Activated CD4-positive, alpha-beta T cell treated with anti-CD3 and anti-CD28 coated beads, Interleukin-2, amount 10 ng/mL, durations not matched to agents 24 days and 14 days (primary cell): ENCODE measurements at places on chromosomes 2 and 18. TPM values are rescaled to one million over a fixed set of nuclear protein-coding genes. Genes with fewer than 3 reads are reported as not detected.

Gene YES1
- 16.3 and 18.7 TPM in 2 replicates for total RNA-seq

GRCh38 chr2:150341982-150342680 lies 145.3 kb downstream of the RND3 start:
- no peaks in the 10 kb centered on the region for H3K36me3 ChIP-seq
- no peaks in the 10 kb centered on the region for H3K27me3 ChIP-seq
- no peak for DNase-seq
- no peak overlapping the region for H3K4me3 ChIP-seq
- H3K27ac ChIP-seq: no peak overlapping the region
- no peaks in the 10 kb centered on the region for H3K4me1 ChIP-seq

Gene ANKMY1
- total RNA-seq: 24.8 and 26.7 TPM in 2 replicates

- peaks cover 3% of the 10 kb centered on the region for H3K36me3 ChIP-seq
- H3K4me1 ChIP-seq: peaks cover 21% of the 10 kb centered on the region
- peak; percentile 62 for DNase-seq
- H3K4me3 ChIP-seq: peak overlapping the region; percentile 58
Measured at GRCh38 chr2:63048367-63049171, 2.1 kb upstream of the OTX1 start.

DNA sequence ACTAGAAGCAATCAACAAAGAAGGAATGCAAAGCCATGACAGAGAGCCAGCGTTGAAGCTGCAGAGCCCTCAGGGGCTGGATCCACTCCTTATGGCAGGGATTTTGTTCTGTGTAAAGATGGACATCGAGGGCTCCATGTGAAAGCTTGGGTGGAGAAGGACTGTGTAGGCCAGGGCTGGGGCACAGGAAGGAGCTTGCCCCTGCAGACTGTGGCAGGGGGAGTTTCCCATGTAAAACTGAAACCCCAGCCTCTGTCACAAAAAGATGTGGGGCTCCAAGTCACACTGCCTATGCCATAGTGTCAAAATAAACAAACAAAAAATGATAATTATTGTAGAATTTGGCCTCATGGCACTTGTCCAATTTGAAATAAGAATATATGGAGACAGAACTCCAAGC lies 408.7 kb upstream of the HS6ST1 start:
- H3K27me3 ChIP-seq: peaks cover 12% of the 10 kb centered on the region
- DNase-seq: peak; percentile 54
- peaks cover 17% of the 10 kb centered on the region for H3K4me1 ChIP-seq
- H3K36me3 ChIP-seq: no peaks in the 10 kb centered on the region

Gene SIX2
- not detected in 2 replicates for total RNA-seq

GRCh38 chr2:206241736-206242135 lies 32.7 kb upstream of the ZDBF2 start:
- H3K27ac ChIP-seq: no peak overlapping the region
- no peak overlapping the region for H3K4me3 ChIP-seq
- H3K36me3 ChIP-seq: no peaks in the 10 kb centered on the region
- no peaks in the 10 kb centered on the region for H3K4me1 ChIP-seq
- DNase-seq: no peak
- peaks cover 4% of the 10 kb centered on the region for H3K27me3 ChIP-seq

- H3K27ac ChIP-seq: no peak overlapping the region
- no peak for DNase-seq
- H3K4me1 ChIP-seq: no peaks in the 10 kb centered on the region
- H3K4me3 ChIP-seq: no peak overlapping the region
- H3K27me3 ChIP-seq: peaks cover 36% of the 10 kb centered on the region
Measured at GRCh38 chr2:23360571-23361125, 24.3 kb upstream of the KLHL29 start.

Gene LIMS2
- total RNA-seq: 7.2 and 8.4 TPM in 2 replicates

DNA sequence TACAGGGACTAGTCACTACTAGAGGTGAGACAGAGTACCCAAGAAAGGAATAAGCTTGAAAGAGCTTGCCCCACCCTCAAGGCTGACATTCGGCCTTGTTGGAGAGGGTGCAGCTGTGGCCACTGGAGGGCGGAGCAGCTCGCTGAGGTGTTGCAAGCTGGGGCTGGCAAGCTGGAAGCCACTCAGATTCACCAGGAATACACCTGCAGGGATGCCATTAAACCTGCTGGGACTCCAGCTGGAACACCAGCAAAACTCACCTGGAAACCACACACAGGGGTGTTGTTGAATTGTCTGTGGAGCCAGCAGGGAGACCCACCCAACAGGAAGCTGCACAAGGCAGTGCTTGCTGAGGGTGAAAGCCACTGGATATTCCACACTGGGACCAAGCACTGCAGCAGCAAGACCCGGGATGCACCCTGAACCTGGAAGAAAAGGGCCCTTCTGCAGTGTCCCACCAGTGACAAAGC lies 26.1 kb downstream of the KCTD18 start:
- peak; percentile 72 for DNase-seq
- H3K4me1 ChIP-seq: peaks cover 9% of the 10 kb centered on the region
- H3K4me3 ChIP-seq: no peak overlapping the region
- H3K27me3 ChIP-seq: no peaks in the 10 kb centered on the region
- peaks cover 10% of the 10 kb centered on the region for H3K36me3 ChIP-seq

DNA sequence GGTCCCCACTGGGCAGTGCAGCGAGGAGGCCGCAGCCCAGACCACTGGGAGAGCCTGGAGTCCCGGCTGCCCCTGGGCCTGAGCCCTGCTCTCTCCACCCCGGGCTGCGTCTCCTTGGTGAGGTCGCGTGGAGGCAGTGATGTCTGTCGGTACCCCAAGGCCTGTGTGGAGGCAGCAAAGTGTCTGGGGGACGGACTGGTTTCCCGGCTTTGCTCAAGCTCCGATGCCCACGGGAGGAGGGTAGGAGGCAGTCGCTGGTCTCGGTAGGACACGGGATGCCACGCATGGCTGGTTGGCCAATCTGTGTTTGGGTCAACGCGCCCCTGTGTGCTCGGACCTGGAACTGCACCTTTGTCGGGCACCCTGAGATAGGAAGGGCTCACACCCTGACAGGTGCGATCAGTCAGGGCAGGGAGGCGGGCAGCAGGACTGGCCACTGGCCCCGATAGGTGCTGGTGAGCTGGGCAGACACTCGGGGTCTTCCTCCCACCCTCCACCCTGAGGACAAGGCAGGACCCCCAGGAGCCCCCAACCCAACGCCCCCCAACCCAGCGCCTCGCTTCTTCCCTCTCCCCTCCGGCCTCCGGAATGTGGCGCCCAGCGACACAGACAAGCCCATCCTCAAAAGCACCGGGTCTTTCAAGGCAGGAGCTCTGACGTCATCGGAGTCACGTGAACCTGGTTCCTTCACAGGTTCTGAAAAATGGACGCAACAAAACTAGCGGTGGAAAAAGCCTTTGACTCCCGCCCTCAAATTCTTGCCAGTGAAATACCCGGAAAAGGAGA lies 288.6 kb downstream of the NDUFA10 start:
- DNase-seq: no peak
- H3K4me1 ChIP-seq: no peaks in the 10 kb centered on the region
- H3K27me3 ChIP-seq: no peaks in the 10 kb centered on the region
- H3K27ac ChIP-seq: no peak overlapping the region
- no peak overlapping the region for H3K4me3 ChIP-seq

Gene DSG4
- total RNA-seq: not detected in 2 replicates

- no peaks in the 10 kb centered on the region for H3K27me3 ChIP-seq
- no peaks in the 10 kb centered on the region for H3K4me1 ChIP-seq
- no peak overlapping the region for H3K4me3 ChIP-seq
- no peak overlapping the region for H3K27ac ChIP-seq
Measured at GRCh38 chr2:230134496-230135129, 65.9 kb upstream of the SLC16A14 start.

Gene RGPD4
- total RNA-seq: not detected in 2 replicates

DNA sequence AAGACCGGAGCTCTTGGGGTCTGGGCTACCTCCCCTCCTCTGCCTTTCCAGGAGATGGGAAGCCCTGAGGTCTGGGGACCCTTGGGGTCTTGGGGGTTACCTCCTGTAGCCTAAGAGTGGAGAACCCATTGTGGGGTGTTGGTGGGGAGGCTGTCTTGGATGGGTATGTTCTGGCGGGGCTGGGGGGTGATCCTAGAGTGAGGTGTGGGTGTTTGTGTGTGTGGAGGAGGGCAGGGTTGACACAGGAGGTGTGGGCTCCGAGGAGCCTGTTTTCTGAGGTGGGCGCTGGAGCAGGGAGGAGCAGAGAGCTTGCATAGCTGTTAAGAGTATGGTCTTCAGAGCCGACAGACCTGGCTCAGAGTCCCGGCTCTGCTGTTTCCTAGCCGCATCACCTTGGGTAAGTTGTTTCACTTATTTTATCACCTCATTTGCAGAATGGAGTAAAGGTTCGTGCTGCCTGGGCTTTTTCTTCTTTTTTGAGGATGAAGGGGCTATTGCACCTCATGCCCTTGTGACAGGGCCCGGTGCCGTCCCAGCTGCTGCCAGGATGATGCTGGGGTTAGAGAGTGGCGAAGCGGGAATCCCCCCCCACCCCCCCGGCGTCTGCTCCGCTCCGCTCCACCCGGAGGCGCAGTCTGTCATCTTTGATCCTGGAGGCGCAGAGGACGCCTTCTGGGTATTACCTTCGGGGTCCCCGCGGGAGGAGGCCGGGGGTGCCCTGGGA lies 17.2 kb downstream of the TET3 start:
- H3K4me1 ChIP-seq: peaks cover 67% of the 10 kb centered on the region
- H3K4me3 ChIP-seq: peak overlapping the region; percentile 74
- no peaks in the 10 kb centered on the region for H3K27me3 ChIP-seq
- no peak for DNase-seq
- peaks cover 14% of the 10 kb centered on the region for H3K36me3 ChIP-seq
- H3K27ac ChIP-seq: peak overlapping the region; percentile 62

- no peak for DNase-seq
- H3K36me3 ChIP-seq: no peaks in the 10 kb centered on the region
- no peaks in the 10 kb centered on the region for H3K4me1 ChIP-seq
Measured at GRCh38 chr2:118386641-118387302, 298.5 kb downstream of the INSIG2 start.

Gene REG1B
- not detected in 2 replicates for total RNA-seq

GRCh38 chr2:189580241-189580651 lies 340 bp downstream of the SLC40A1 start:
- peaks cover 34% of the 10 kb centered on the region for H3K27me3 ChIP-seq
- H3K27ac ChIP-seq: peak overlapping the region; percentile 35
- DNase-seq: peak; percentile 75
- peaks cover 19% of the 10 kb centered on the region for H3K4me1 ChIP-seq
- H3K36me3 ChIP-seq: no peaks in the 10 kb centered on the region

GRCh38 chr2:117055499-117056375 lies 758.8 kb upstream of the DDX18 start:
- DNase-seq: no peak
- H3K27me3 ChIP-seq: no peaks in the 10 kb centered on the region
- H3K4me3 ChIP-seq: no peak overlapping the region
- H3K27ac ChIP-seq: no peak overlapping the region
- no peaks in the 10 kb centered on the region for H3K4me1 ChIP-seq
- no peaks in the 10 kb centered on the region for H3K36me3 ChIP-seq

GRCh38 chr2:88600038-88600465 lies 27.2 kb downstream of the EIF2AK3 start:
- H3K27me3 ChIP-seq: no peaks in the 10 kb centered on the region
- peaks cover 7% of the 10 kb centered on the region for H3K36me3 ChIP-seq
- no peak overlapping the region for H3K4me3 ChIP-seq
- peak; percentile 86 for DNase-seq
- H3K4me1 ChIP-seq: peaks cover 24% of the 10 kb centered on the region

DNA sequence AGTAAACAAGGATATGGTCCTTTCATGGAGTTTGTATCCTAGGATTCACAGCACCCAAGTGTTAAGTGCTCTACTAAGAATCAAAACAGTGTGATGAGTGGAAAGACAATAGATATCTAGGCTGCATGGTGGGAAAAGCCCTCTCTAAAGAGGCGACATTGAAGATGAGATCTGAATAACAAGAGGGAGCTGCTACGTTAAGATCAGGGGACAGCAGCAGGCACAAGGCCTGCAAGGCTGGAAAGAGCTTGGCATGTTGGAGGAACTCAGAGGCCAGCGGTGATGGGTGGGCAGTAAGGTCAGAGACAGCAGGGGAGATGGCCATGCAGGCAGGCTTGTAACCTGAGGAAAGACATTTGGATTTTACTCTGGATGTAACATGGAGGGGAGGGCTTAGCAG lies 177.5 kb downstream of the GFPT1 start:
- H3K36me3 ChIP-seq: no peaks in the 10 kb centered on the region
- H3K4me3 ChIP-seq: no peak overlapping the region
- no peak for DNase-seq
- no peaks in the 10 kb centered on the region for H3K4me1 ChIP-seq
- peaks cover 7% of the 10 kb centered on the region for H3K27me3 ChIP-seq
- no peak overlapping the region for H3K27ac ChIP-seq

Gene KCNG2
- total RNA-seq: not detected in 2 replicates

Gene DIPK1C
- not detected in 2 replicates for total RNA-seq

DNA sequence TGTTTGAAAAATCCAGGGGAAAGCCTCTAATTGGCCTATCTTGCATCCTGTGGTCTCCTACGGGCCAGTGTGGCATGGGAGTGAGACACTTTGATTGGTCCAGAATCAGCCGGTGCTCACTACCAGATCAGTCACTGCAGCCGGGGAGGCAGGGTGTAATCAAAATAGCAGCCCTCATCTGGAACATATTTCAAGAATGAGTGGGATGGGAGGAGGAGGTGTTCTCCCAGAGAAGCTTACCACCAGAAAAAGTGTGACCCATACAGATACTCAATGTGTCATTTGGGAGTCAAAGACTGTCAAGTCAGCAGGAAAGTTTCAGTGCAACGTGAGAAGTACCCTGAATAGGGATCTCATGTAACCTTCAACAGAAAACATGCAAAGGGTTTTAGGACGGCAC lies 393.9 kb upstream of the SLC14A2 start:
- no peaks in the 10 kb centered on the region for H3K4me1 ChIP-seq
- DNase-seq: no peak
- no peaks in the 10 kb centered on the region for H3K27me3 ChIP-seq
- no peak overlapping the region for H3K27ac ChIP-seq

Gene DYNC2LI1
- total RNA-seq: 9.8 and 10.8 TPM in 2 replicates

DNA sequence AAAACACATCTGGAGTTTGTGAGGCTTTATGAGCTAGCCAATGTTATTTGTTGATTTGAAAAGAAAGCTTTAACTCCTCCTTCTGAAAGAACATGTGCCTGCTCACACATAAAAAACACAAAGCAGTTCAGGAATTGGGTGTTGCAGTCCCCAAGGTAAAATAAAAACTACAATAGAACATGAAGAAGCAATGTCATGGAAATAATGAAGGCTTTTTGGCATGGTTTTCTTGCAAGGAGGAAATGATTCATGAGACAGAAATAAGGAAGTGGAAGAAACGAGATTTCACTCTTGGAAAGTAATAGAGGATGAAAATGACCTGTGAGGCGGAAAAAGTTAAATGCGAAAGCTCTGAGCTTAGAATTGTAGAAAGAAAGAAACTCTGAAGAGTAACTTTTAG lies 81.1 kb downstream of the TRIB2 start:
- peaks cover 3% of the 10 kb centered on the region for H3K4me1 ChIP-seq
- DNase-seq: no peak
- peaks cover 3% of the 10 kb centered on the region for H3K36me3 ChIP-seq
- peaks cover 1% of the 10 kb centered on the region for H3K27me3 ChIP-seq
- H3K4me3 ChIP-seq: no peak overlapping the region
- H3K27ac ChIP-seq: no peak overlapping the region
